ENCODE measurements at places on chromosomes 5 and 9. TPM values are rescaled to one million over a fixed set of nuclear protein-coding genes. Genes with fewer than 3 reads are reported as not detected.

Gene TBC1D9B
- polyA plus RNA-seq = 50.0 TPM

Gene OCLN
- 26.2 TPM for polyA plus RNA-seq

Gene VCAN
- 3.5 TPM for polyA plus RNA-seq

Gene CDO1
- 5.2 TPM for polyA plus RNA-seq

Gene SELENOP
- 2,083 TPM for polyA plus RNA-seq

GRCh38 chr9:110951805-110952539, 86.3 kb downstream of the LPAR1 start:
- no peak overlapping the region for H3K4me3 ChIP-seq
- H3K36me3 ChIP-seq = no peaks in the 10 kb centered on the region
- DNase-seq = no peak
- H3K27me3 ChIP-seq = no peaks in the 10 kb centered on the region

DNA sequence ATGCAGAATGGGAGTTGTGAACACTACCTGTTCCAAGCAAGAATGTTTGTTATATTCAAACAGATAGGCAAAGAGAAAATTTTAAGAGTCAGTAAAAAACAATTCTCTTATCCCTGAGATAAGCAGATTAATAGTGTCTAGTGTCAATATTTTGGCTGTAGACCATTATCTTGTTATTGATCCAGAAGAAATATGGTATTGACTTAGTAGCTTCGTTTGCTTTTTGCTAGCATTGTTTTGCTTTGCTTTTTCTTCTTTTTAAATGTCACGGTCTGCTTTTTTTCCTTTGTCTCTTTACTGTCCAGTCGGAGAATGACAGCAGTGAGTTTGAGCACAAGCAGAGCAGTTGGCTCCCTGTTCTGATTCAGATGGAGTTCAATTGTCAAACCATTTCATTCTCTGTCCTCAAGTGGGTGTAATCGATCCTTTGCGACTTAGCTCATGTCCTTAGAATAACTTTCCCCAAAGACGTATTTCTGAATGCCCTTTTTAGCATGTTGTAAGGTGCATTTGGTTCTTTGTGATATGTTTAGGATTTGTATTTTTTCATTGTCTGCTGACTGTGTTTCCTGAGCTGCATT, 29.3 kb downstream of the FUBP3 start:
- peaks cover 59% of the 10 kb centered on the region for H3K36me3 ChIP-seq
- no peak for DNase-seq
- H3K27me3 ChIP-seq = no peaks in the 10 kb centered on the region
- peaks cover 12% of the 10 kb centered on the region for H3K4me1 ChIP-seq

- H3K4me1 ChIP-seq = peaks cover 8% of the 10 kb centered on the region
- no peak for DNase-seq
- no peaks in the 10 kb centered on the region for H3K27me3 ChIP-seq
- H3K4me3 ChIP-seq = no peak within 1 kb of the TSS
- H3K36me3 ChIP-seq = no peaks in the 10 kb centered on the region
Observed at GRCh38 chr5:76849419-76850291, at the start of gene S100Z. Gene S100Z (plus strand): TSS chr5:76850014. CDS start chr5:76875360, 25,346 bp downstream.

DNA sequence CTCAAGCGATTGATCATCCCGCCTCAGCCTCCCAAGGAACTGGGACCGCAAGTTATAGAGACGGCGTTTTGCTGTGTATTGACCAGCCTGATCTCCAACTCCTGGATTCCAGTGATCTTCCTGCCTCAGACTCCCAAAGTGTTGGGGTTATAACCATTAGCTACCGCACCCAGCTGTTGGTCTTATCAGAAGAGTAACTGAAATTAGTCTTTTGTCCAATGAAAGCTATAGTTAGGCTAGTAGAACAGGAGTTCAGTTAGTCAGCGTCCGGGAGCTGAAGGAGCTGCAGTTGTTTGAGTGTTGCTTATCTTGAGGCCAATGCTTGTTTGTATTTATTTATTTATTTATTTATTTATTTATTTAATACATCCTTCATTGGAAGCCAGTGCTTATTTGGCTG, 3.2 kb upstream of the MIGA2 start:
- no peak overlapping the region for H3K27ac ChIP-seq
- no peaks in the 10 kb centered on the region for H3K27me3 ChIP-seq
- H3K4me3 ChIP-seq = no peak overlapping the region
- peaks cover 38% of the 10 kb centered on the region for H3K4me1 ChIP-seq
- DNase-seq = no peak
- H3K36me3 ChIP-seq = no peaks in the 10 kb centered on the region

GRCh38 chr5:32522429-32523143, 62.8 kb upstream of the SUB1 start:
- no peak overlapping the region for H3K27ac ChIP-seq
- DNase-seq = no peak
- no peak overlapping the region for H3K4me3 ChIP-seq
- H3K36me3 ChIP-seq = no peaks in the 10 kb centered on the region
- no peaks in the 10 kb centered on the region for H3K27me3 ChIP-seq

GRCh38 chr5:38800515-38800914, 45.3 kb upstream of the OSMR start:
- H3K4me1 ChIP-seq = no peaks in the 10 kb centered on the region
- no peaks in the 10 kb centered on the region for H3K36me3 ChIP-seq
- DNase-seq = no peak
- H3K4me3 ChIP-seq = no peak overlapping the region
- H3K27ac ChIP-seq = no peak overlapping the region
- peaks cover 8% of the 10 kb centered on the region for H3K27me3 ChIP-seq

DNA sequence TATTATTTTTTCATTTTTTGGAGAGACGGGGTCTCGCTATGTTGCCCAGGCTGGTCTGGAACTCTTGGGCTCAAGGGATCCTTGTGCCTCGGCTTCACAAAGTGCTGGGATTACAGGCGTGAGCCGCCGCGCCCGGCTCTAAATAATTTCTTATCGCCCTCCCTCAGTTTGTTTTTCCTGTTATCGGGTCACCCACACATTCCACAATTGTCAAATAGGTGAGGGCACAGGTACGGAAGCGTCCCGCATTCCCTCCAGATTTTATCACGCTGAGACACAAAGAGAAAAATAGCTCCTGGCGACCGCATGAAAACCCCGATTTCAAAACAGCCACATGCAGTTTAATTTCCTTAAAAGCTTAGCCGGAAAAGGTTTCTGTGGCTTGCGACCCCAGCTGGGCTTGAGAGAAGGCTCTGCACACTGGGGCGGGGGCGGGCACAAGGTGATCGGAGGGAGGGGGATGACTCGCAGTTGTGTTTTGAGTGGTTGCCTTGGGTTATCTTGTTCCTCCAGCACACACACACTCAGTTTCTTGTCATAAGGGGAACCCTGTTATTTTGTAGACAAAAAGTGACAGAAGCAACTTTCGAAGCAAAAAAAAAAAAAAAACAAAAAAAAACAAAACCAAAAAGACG, 717 bp upstream of the IQGAP2 start:
- peak overlapping the region; percentile 64 for H3K4me3 ChIP-seq
- H3K27me3 ChIP-seq = no peaks in the 10 kb centered on the region
- no peaks in the 10 kb centered on the region for H3K36me3 ChIP-seq
- DNase-seq = peak; percentile 58
- H3K4me1 ChIP-seq = peaks cover 54% of the 10 kb centered on the region

- no peak for DNase-seq
- H3K4me1 ChIP-seq = peaks cover 76% of the 10 kb centered on the region
- no peaks in the 10 kb centered on the region for H3K27me3 ChIP-seq
- no peak overlapping the region for H3K27ac ChIP-seq
- H3K36me3 ChIP-seq = peaks cover 3% of the 10 kb centered on the region
Observed at GRCh38 chr9:136013524-136014034, 52.4 kb upstream of the UBAC1 start.

DNA sequence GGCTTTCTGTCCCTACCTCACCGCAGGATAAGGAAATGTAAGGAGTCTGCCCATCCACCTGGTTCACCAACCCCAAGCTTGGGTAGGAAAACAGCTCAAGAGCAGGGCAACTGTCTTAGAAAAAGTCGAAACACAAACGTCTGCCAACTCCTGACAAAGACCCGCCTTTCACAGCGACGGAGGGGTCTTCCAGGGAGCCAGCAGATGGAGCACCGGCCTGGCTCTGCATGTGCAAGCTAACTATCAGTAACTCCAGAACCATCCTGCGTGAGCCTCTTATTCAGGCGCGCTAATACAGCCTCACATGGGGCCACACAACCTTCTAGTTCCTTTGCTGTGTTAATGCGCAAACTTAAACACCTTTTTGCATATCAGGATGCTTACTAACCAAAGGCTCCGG, 26.9 kb downstream of the CAMSAP1 start:
- H3K27me3 ChIP-seq = no peaks in the 10 kb centered on the region
- H3K4me3 ChIP-seq = no peak overlapping the region
- DNase-seq = no peak

DNA sequence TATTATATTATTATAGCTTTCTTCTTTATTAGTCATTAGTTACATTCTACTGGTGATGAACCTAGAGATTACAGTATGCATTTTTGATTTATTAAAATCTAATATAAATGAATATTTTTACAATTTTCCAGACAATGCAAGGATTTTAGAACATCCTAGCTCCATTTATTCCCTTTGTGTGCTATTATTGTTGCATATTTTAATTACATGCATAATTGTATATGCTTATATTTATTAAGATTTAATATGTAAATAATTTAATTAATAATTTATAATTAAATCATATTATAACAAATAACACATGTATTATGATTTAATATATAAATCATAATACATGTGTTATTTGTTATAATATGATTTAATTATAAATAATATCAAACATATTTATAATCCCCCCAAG, 23.4 kb upstream of the MACROH2A1 start:
- H3K27me3 ChIP-seq = no peaks in the 10 kb centered on the region
- DNase-seq = no peak
- H3K36me3 ChIP-seq = no peaks in the 10 kb centered on the region

DNA sequence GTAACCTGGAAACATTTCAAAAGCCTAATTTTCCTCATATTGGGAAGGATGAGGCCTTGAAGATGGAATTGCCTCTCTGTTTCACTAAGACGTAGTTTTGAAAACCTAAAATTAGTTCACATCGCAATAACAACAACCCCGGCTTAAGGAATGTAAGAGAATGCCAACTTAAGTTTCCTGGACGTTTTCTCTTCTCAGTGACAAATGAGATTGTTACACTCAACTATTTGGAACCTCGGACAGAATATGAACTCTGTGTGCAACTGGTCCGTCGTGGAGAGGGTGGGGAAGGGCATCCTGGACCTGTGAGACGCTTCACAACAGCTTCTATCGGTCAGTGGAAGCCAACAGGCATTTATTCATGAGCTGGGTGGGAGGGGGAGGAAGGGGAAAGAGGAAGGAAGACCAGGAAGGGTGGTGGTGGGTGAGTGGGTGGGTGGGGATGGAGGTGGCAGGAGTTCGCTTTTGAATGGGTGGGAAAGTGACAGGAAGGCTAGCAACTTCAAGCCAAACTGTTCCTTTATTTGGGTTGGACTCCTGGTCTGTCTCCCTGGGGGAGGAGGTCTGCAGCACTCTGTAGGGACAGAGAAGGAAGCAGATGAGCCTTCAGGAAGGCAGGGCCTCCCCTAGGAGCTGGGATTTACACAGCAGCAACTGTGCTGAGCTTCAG, 83.4 kb downstream of the TEK start:
- no peak for DNase-seq
- H3K4me1 ChIP-seq = no peaks in the 10 kb centered on the region
- no peaks in the 10 kb centered on the region for H3K27me3 ChIP-seq
- H3K4me3 ChIP-seq = no peak overlapping the region

GRCh38 chr9:120892748-120893610, 16.0 kb upstream of the PHF19 start:
- H3K27ac ChIP-seq = no peak overlapping the region
- peaks cover 48% of the 10 kb centered on the region for H3K4me1 ChIP-seq
- H3K4me3 ChIP-seq = no peak overlapping the region

DNA sequence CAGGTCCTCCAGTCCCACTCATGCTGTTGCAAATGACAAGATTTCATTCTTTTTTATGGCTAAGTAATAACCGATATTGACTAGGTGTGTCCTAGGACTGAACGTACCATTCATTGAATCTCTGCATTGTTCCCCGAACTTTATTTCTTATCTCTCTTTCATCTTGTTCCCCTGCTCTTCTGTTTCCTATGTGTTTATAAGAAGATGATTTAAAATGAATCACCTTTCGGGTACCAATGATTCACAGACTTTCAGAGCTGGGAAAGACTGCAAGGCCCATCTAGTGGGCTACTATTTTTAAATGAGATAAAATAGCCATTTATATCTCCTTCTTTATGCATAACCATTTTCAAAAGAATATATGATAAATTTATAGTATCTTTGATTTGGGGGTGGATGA, 133.0 kb downstream of the CDH18 start:
- no peak overlapping the region for H3K27ac ChIP-seq
- H3K36me3 ChIP-seq = no peaks in the 10 kb centered on the region
- no peak overlapping the region for H3K4me3 ChIP-seq
- no peak for DNase-seq

GRCh38 chr5:169811680-169812079, 168.6 kb downstream of the INSYN2B start:
- no peaks in the 10 kb centered on the region for H3K4me1 ChIP-seq
- DNase-seq = no peak
- H3K36me3 ChIP-seq = no peaks in the 10 kb centered on the region
- H3K27me3 ChIP-seq = no peaks in the 10 kb centered on the region
- H3K27ac ChIP-seq = no peak overlapping the region
- no peak overlapping the region for H3K4me3 ChIP-seq

DNA sequence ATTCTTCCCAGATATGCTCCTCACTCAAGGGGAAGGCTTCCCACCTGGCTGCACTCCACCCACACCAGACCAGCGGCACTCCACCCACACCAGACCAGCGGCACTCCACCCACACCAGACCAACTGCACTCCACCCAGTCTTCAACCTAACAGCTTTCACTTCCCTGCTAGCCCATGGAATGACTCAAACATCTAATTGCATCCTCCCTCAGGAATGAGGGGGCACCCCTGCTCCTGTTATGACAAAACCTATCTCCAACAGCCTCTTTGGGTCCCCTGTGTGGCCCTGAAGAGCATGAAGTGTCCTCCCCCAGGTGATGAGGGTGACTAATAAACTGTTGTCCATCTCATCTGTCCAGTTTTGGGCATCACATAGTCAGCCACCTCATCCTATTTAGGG, 556.6 kb upstream of the TUSC1 start:
- H3K27me3 ChIP-seq = no peaks in the 10 kb centered on the region
- no peaks in the 10 kb centered on the region for H3K36me3 ChIP-seq
- no peak overlapping the region for H3K27ac ChIP-seq
- no peak for DNase-seq
- no peaks in the 10 kb centered on the region for H3K4me1 ChIP-seq

DNA sequence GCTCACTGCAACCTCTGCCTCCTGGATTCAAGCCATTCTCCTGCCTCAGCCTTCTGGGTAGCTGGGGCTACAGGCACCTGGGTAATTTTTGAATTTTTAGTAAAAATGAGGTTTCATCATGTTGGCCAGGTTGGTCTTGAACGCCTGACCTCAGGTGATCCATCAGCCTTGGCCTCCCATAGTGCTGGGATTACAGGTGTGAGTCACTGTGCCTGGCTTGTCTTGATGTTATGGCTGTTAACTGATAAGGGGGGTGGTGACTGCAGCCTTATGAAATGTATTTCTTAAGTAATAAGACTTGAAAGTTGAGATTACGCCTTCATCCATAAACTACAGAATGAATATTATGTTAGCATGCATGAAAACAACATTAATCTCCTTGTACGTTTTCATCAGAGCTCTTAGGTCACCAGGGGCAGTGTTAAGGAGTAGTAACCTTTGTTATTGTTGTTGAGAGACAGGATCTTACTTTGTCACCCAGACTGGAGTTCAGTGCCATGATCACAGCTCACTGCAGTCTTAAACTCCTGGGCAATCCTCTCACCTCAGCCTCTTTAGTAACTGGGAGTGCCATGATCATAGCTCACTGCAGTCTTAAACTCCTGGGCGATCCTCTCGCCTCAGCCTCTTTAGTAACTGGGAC, 148.3 kb downstream of the ATP10B start:
- H3K4me3 ChIP-seq = no peak overlapping the region
- no peak for DNase-seq
- no peak overlapping the region for H3K27ac ChIP-seq
- no peaks in the 10 kb centered on the region for H3K36me3 ChIP-seq
- H3K27me3 ChIP-seq = no peaks in the 10 kb centered on the region

- no peak for DNase-seq
- no peak overlapping the region for H3K27ac ChIP-seq
- H3K4me1 ChIP-seq = no peaks in the 10 kb centered on the region
- no peaks in the 10 kb centered on the region for H3K27me3 ChIP-seq
Observed at GRCh38 chr9:61665330-61665751, 475.5 kb downstream of the SPATA31A7 start.

Measured in HepG2 (cell line).